Urothelium cell line (cell line): ENCODE measurements at places on chromosomes 2 and 18.

- DNase-seq: no peak
Measured at GRCh38 chr2:147873859-147874483, 29.1 kb downstream of the ACVR2A start.

GRCh38 chr2:196544906-196545433, 94.5 kb upstream of the CCDC150 start:
- no peak for DNase-seq

GRCh38 chr2:216775043-216775453, 79.7 kb upstream of the IGFBP5 start:
- DNase-seq: peak; percentile 92

DNA sequence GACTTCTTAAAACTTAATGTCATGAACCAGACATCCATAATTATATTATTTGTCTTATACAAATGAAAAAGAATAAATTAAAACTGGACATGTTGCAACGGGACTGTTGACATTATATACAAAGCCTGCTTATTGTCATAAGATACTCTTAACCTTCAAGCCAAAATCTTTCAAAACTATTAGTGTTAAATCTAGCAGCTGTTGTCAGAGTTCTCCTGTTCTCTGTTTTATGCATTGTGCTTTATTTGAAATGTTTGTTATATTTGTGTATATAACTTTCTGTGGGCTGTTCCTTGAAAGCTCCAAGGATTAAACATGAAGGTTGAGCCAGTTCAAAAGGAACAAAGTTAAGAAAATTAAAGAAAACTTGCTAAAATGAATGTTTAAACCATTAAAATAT, 335.5 kb upstream of the NT5C1B start:
- no peak for DNase-seq

GRCh38 chr2:150832686-150833085, 345.2 kb upstream of the RND3 start:
- DNase-seq: no peak

- no peak for DNase-seq
Measured at GRCh38 chr2:134379293-134379692, 125.4 kb downstream of the MGAT5 start.

DNA sequence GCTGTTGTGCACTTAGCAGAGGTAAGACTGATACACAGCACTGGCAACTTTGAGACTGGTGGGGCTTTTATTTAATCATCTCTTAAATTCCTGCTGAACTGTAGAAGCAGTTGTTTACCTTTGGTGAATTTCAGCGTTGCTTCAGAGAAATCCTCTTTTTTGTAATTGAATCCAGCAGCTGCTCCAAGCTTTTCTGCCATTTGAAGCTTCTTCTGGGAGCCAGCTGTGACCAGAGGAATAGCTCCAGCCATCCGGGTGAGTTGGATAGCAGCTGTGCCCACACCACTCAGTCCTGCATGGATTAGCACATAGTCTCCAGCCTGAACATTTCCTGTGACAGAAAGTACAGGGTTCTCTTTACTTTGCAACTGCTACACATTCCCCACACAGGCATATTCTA, 3.9 kb downstream of the TP53I3 start:
- DNase-seq: no peak

- no peak for DNase-seq
Measured at GRCh38 chr2:217970206-217970605, 32.6 kb downstream of the TNS1 start.

- DNase-seq: no peak
Measured at GRCh38 chr2:2158189-2158826, 172.8 kb downstream of the MYT1L start.

- DNase-seq: peak; percentile 1
Measured at GRCh38 chr18:66553824-66554223, 50.1 kb downstream of the CDH19 start.

GRCh38 chr2:52931660-52932059, 835.9 kb upstream of the CHAC2 start:
- DNase-seq: no peak

DNA sequence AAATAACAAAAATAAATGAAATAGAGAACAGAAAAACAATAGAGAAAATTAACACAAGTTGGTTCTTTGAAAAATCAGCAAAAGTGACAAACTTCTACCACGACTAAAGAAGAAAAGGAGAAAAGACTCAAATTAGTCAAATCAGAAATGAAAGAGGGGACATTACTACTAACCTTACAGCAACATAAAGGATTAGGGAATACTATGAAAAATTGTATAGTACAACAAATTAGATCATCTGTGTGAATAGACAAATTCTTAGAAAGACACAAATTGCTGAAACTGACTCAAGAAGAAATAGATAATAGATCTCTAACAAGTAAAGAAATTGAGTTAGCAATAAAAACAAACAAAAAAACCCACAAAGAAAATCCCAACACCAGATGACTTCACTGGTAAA, 48.5 kb upstream of the PGAP1 start:
- DNase-seq: no peak

- DNase-seq: no peak
Measured at GRCh38 chr2:231640241-231640640, 47.6 kb downstream of the TEX44 start.

GRCh38 chr2:96131813-96132745, 6.2 kb downstream of the ASTL start:
- DNase-seq: no peak

GRCh38 chr18:56312551-56313335, 325.6 kb downstream of the TXNL1 start:
- DNase-seq: no peak

DNA sequence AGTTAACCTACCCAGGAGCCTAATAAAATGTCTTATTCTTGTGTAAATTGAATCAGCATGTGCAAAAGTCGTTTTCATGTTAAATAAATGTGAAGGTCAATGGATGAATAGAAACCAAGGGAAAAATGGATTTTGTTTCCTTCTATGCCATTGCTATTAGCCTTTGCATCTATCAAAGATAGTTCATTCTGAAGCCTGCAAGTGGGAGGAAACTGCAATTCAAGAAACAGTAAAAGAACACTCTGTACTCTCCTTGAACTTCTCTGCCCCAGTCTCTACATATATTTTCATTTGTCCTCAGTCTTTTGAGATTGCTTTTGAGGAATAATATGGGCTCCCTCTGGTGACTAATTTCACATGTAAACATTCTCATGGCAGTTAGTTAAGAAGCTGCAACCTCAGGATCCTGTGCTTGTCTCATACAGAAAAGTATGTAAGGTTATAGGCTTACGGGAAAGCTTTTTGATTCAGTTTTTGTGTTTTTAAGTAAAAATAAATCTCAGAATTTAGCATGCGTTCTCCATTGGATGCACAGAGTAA, 1590.0 kb upstream of the LRRTM1 start:
- no peak for DNase-seq

DNA sequence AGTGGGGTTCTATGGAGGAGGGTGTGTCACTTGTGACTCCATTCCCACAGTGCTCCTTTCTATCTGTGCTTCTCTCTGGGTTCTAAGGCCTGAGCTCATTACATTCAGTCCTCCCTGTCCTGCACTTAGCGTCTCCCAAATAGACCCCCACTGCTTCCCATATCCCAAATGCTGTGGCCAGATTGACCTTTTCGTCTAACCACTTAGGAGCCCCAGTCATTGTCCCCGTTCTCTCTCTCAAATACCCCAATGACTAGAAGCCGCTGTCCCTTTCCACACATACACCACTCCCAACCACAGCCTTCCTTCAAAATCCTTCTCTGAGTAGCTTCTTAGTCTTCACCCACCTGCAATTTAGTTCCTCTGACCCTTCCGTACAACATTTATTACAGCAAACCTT, 146.5 kb downstream of the TRIM43 start:
- DNase-seq: no peak

GRCh38 chr18:66616523-66616983, 12.7 kb upstream of the CDH19 start:
- DNase-seq: peak; percentile 2

DNA sequence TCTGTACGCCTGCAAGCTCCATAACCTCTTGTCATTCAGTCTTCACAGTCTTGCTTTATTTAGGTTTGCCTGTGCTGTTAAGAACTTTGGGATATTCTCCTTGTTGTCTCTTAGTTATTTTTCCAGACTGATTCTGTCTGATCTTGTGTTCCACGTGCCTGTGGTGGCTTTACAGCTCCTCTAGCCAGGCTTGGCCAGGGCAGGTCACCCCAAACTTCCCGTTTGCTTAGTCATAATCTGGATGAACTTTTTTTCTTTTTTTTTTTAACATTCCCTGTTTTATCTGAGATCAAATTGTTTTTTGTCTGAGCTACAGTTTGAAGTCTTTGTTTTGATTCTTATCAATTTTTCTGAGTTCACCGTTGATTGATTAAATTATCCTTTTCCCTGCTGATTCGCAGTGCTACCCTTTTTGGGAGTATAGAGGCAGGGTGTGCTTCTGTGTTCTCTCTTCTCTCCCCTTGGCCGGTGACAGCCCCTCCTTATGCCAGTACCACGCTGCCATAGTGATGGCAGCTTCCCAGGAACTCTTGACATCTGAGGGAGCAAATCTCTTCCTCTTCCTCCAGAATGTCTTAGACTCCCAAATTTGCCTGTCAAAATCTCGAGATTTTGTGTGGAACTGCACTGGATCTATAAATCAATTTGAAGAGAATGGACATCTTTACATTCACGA, 2.5 kb downstream of the SP100 start:
- peak; percentile 21 for DNase-seq

- no peak for DNase-seq
Measured at GRCh38 chr2:241291153-241291552, 24.3 kb downstream of the HDLBP start.

GRCh38 chr2:114218383-114218782, 224.1 kb upstream of the DPP10 start:
- DNase-seq: no peak

- DNase-seq: no peak
Measured at GRCh38 chr2:113129519-113130078, 2.2 kb downstream of the IL1RN start.

DNA sequence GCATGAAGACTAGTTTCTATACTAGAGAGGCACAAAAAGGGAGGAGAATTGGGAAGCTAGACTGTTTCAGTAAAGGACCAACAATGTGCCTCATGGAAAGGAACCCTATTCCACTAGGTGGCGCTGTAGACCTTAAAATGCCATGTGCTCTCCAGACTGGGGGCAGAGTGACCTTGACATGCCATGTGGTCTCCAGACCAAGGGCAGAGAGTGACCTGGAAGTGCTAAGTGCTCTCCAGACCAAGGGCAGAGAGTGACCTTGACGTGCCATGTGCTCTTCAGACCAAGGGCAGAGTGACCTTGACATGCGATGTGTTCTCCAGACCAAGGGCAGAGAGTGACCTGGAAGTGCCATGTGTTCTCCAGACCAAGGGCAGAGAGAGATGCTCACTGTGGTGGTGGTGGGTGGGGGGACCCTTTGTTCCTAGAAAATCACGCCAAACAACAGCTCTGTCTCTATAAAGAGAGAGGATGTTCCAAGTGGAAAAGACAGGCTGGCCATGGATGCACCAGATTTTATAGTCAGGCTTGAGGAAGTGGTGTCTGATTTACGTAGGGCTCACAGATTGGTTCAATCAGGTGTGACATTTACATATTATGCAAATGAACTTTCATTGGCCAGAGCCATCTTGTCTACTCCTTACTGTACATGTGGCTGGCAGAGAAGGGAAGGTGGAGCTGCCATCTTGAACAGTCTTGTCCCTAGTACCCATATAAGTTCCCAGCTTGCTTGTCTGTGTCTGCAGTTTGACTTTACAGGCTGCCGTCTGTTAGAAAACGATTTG, 344.0 kb upstream of the DDX18 start:
- DNase-seq: peak; percentile 45

- no peak for DNase-seq
Measured at GRCh38 chr2:144082327-144082726, 437.6 kb downstream of the ZEB2 start.

DNA sequence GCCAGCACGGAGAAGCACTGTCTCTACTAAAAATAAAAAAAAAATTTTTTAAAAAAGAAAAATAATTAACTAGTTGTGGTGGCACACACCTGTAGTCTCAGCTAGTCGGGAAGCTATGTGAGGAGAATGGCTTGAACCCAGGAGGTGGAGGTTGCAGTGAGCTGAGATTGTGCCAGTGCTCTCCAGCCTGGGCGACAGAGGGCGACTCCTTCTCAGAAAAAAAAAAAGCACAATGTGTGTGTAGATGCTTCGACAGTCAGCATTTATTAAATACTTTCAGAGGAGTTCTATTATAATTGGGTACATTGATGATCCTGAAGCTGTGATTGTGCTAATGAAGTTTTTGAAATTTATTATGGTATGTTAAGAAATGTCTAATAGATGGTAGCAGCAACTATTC, 46.5 kb downstream of the XIRP2 start:
- no peak for DNase-seq

- DNase-seq: no peak
Measured at GRCh38 chr2:136375017-136375901, 257.3 kb upstream of the CXCR4 start.

- DNase-seq: no peak
Measured at GRCh38 chr2:128903637-128904036, 585.0 kb upstream of the HS6ST1 start.

GRCh38 chr2:52668724-52669123, 1098.9 kb upstream of the CHAC2 start:
- DNase-seq: no peak

DNA sequence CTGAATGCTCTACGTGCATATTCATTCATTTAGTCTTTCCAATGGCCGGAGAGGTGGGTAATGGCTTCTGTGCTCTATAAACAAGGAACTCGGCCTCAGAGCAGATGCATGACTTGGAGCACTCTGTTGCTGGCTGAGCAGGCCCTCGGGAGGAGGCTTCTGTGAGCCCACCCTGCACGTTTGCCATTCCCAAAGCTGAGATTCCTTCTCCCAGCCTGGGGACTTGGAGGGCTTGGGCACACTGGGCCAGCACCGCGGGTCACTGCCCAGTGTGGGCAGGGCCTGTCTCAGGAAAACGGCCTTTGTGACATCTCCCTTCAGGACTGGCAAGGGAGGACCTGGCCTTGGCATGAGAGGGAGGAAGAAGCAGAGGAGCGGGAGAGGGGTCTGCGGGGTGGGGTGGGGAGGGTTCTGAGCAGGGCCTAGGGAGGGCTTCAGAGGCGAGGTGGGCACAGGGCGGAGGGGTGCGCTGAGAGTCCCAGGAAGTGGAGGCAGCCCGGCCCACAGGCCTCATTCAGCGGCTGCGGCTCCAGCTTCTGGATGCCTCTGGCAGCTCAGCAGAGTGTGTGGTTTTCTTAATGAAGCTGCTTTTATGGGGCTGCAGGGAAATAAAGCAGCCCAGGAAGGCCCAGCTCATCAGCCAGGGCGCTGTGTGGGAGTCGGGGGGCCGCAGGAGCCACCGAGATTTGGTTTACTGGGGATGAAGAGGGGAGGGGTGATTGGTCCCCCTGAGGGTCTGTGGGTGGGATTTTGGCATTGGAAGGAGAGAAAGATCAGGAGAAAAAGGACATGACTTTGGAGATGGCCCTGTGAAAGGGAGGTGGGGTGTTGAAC, 51.7 kb upstream of the OTOF start:
- DNase-seq: no peak

DNA sequence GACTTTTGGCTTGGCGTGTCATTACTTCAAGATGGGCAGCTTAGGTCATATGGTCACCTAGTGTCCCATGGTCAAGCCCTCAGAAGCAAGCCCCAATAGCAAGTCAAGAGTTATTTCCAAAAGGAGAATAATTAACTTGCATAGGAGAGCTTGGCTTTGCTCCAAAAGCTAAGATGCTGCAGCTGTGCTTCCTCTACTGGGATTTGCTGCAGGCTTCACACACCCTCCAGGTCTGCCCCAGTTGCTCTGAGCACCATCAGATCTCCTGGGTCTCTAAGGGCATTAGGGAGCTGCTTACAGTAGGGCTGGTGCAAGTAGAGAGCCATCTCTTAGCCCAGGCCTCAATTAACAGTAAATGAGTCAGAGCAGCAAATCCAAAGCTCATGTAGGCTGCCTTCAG, 46.6 kb downstream of the THUMPD2 start:
- no peak for DNase-seq

- no peak for DNase-seq
Measured at GRCh38 chr2:45804987-45805755, 153.7 kb downstream of the PRKCE start.

GRCh38 chr2:74429487-74430451, 8.2 kb downstream of the WDR54 start:
- DNase-seq: no peak
